HEK293T (cell line): ENCODE measurements at places on chromosomes 7 and 10.

GRCh38 chr10:122265896-122266295 is 5.2 kb upstream of the BTBD16 start:
- no peak for DNase-seq

GRCh38 chr10:43091846-43092245 is 15.0 kb downstream of the RET start:
- no peak for DNase-seq

GRCh38 chr10:18368682-18369081 is 228.5 kb downstream of the CACNB2 start:
- DNase-seq: no peak

- no peak for DNase-seq
Measured at GRCh38 chr10:71807557-71808510, 34.5 kb upstream of the VSIR start.

GRCh38 chr10:27207350-27207749 is 33.2 kb downstream of the ACBD5 start:
- DNase-seq: no peak

DNA sequence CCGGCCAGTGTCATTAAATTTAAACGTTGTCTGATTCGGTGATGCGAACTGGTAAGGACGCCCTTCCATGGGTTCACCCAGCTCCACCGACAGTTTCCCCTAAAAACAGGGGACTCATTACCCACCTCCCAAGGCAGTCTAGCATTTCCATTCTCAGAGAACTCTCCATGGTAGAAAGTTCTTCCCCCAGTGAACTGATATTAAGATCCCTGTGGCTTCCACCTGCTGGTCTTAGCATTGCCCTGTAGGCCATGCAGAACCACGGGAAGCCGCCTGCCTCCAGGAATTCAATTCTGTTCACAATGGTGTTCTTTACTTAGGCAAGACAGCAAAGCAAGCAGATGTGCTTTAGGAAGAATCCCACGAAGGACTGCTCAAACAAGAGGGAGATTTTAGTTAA is 128.9 kb upstream of the NANOS1 start:
- peak; percentile 3 for DNase-seq

- DNase-seq: no peak
Measured at GRCh38 chr7:1189986-1190772, 30.2 kb upstream of the ZFAND2A start.

DNA sequence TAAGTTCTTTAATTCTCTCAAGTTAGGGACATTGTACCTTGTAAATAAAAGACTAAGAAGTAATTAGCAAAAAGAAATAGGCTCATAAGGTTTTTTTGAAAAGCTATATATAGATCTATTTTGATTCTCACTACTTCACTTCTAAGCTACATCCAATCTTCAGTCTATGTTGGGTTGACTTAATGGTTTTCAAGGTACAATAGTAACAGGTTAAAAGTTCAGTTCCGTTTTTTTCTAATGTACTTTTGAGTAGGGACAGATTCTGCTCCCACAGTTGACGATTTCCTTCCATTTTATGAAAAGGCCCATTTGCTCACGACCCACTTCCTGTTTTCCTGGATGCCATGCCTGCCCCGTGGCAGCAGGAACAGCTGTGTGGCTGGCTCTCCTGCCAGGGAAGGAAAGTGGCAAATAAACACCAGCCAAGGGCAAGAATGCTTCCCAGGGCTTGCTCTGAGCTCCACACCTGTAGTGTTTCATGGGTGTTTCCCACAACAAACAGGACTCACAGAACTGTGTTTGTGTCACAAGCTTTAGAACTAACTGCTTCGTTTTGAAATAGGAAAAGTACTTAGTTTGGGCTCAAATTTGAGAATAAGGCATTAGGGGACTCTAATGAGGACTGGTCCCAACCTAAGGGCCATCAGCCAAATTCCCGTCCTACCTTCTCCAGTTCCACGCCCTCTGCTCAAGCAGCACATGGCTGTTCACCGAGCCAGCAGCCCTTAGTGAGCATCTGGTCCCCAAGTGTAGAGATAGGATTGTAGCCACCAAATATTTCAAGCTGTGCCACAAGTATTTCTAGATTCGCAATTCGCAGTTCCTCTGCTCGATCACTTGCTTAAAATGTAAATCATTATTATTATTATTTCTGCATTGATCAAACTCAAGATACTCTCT is 240.7 kb downstream of the COBL start:
- no peak for DNase-seq

- DNase-seq: no peak
Measured at GRCh38 chr10:70966646-70967553, 78.5 kb upstream of the PCBD1 start.

DNA sequence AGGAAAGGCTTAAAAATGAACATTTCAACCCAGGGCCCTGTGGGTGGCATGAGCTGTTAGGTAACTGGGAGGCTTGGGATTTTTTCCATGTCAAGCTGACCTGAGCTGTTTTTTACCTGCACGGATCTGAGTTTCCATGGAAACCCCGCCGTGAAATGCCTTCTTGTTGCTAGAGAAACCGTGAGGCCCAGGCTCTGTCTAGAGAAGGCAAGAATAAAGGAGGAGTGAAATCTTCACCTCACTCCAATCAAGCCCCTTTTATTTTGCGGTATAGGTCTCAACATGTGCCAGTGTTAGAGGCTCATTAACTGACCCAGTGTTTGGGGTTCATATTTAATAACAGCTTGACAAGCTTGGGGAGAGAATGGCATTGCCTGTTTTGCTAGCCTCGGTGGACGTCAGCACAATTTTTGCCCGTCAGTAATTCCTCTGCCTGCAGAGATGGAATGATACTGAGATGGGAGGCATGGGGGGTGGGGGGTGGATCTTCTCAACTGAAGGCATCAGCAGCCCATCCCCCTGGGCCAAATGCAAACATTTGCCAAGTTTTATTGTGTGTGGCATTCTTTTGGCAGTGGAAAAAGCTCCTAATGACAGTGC is 48.9 kb upstream of the PDCD4 start:
- DNase-seq: no peak

GRCh38 chr7:80548840-80549530 is 37.1 kb upstream of the GNAT3 start:
- no peak for DNase-seq
